CD8-positive, alpha-beta memory T cell (primary cell): ENCODE measurements at places on chromosomes 2 and 18. TPM values are rescaled to one million over a fixed set of nuclear protein-coding genes. Genes with fewer than 3 reads are reported as not detected.

Gene DNPEP
- total RNA-seq = 116 TPM

Gene CABLES1
- 8.0 TPM for total RNA-seq

Gene CHRNG
- not detected for total RNA-seq

GRCh38 chr2:30654404-30654803 lies 152.8 kb downstream of the CAPN13 start:
- no peak for DNase-seq

GRCh38 chr2:144217853-144218633 lies 301.9 kb downstream of the ZEB2 start:
- DNase-seq = no peak

Gene NEU2
- not detected for total RNA-seq

- no peak for DNase-seq
Measured at GRCh38 chr18:22934789-22935188, 1.7 kb downstream of the RBBP8 start.

Gene TNP1
- total RNA-seq = not detected
